ENCODE measurements at places on chromosomes 16 and 17. TPM values are rescaled to one million over a fixed set of nuclear protein-coding genes. Genes with fewer than 3 reads are reported as not detected.

GRCh38 chr16:17724242-17724898 lies 253.6 kb upstream of the XYLT1 start:
- DNase-seq: no peak
- H3K27me3 ChIP-seq: no peaks in the 10 kb centered on the region
- H3K36me3 ChIP-seq: no peaks in the 10 kb centered on the region
- H3K27ac ChIP-seq: no peak overlapping the region

DNA sequence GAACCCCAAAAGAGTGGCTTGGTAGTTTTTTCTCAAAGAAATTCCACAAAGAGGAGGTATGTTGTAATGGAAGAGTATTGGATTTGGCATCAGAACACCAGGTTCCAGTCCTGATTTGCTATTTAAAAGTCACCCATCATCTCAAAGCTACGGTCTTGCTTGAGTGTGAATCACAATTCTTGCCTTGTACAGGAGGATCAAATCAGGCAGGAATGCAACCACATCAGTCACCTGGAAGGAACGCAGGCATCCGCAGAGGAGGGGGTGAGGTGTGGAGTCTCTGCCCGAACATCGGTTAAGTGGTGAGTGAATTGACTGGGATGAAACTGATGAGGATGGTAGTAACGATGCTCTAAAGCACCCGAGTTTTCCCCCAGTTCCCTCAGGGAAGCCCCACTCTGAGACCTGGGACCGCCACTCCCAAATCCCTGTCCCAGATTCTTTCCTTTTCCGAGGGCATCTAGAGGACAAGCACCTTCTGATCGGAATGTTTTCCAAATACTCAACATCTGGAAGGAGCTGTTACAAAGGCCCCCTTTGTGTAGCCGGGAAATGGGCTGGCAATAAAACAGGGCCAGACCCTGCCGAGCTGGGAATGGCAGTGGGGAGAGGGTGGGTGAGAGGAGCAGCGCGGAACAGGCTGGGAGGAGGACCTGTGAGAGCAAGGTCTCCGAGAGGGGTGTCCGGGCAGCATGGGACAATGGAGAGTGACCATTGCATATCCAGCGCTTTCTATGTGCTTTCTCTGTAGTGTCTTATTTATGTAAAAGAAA lies 469.6 kb downstream of the SLC39A11 start:
- H3K27me3 ChIP-seq: peaks cover 28% of the 10 kb centered on the region
- H3K36me3 ChIP-seq: no peaks in the 10 kb centered on the region

DNA sequence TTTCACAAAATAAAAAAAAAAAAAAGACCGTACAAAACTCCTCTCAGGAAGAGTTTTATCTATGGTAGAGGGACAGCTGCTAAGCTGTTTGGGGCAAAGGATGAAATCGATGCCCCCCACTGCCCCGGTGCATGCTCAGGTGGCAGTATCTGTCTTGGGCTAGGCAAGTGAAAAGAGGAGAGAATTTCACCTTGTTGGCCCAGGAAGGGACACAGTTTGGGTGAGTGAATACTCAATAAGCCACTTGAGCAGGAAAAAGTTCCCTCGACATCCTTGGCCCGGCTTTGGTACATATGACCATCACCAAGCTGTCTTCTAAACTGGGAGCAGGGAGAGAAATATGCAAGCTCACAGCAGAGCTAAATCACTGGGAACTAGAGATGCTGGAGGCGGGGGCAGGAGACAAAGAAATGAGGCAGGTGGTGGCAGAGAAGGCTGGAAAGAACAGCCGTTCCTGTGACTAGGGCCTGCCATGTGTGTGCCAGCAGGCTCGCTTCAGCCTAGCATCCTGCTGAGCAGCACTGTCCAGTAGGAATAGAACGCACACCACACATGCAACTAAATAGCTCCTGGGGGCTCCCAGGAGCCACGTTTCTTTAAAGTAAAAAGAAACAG lies 8.2 kb upstream of the EIF1 start:
- H3K36me3 ChIP-seq: no peaks in the 10 kb centered on the region
- no peak overlapping the region for H3K27ac ChIP-seq
- peaks cover 3% of the 10 kb centered on the region for H3K4me1 ChIP-seq
- no peaks in the 10 kb centered on the region for H3K27me3 ChIP-seq
- no peak for DNase-seq
- H3K4me3 ChIP-seq: no peak overlapping the region

- peaks cover 6% of the 10 kb centered on the region for H3K4me1 ChIP-seq
- H3K27me3 ChIP-seq: no peaks in the 10 kb centered on the region
- H3K4me3 ChIP-seq: no peak overlapping the region
- DNase-seq: no peak
- no peak overlapping the region for H3K27ac ChIP-seq
Observed at GRCh38 chr17:82977606-82978005, 101.8 kb upstream of the METRNL start.

The KRTAP4-1 gene
- not detected for total RNA-seq

The MYO15A gene
- 0.58 TPM for total RNA-seq

GRCh38 chr17:82247182-82247823 lies 18.5 kb downstream of the SLC16A3 start:
- no peak overlapping the region for H3K4me3 ChIP-seq
- H3K4me1 ChIP-seq: peaks cover 29% of the 10 kb centered on the region
- H3K27ac ChIP-seq: no peak overlapping the region
- H3K36me3 ChIP-seq: peaks cover 93% of the 10 kb centered on the region

The RNF43 gene
- total RNA-seq: 0.04 TPM

GRCh38 chr17:29753845-29754439 lies 131.2 kb upstream of the CORO6 start:
- H3K27me3 ChIP-seq: no peaks in the 10 kb centered on the region
- H3K27ac ChIP-seq: no peak overlapping the region
- no peak overlapping the region for H3K4me3 ChIP-seq
- peaks cover 5% of the 10 kb centered on the region for H3K36me3 ChIP-seq
- no peaks in the 10 kb centered on the region for H3K4me1 ChIP-seq

The CA5A gene
- not detected for total RNA-seq

The GNGT2 gene
- 0.89 TPM for total RNA-seq

The ZPBP2 gene
- total RNA-seq: not detected

The LHX1 gene
- total RNA-seq: not detected

GRCh38 chr17:4899341-4900230 lies at the start of gene C17orf107:
C17orf107 (plus strand) TSS chr17:4899536; CDS start chr17:4899763, 227 bp downstream.
- H3K27ac ChIP-seq: peak within 1 kb of the TSS; percentile 20
- peaks cover 29% of the 10 kb centered on the region for H3K36me3 ChIP-seq
- H3K4me3 ChIP-seq: peak within 1 kb of the TSS; percentile 45

The GNAO1 gene
- total RNA-seq: 0.49 TPM

The KRT13 gene
- 0.13 TPM for total RNA-seq

All from muscle of leg (tissue), 16 donors.